CD4-positive, alpha-beta memory T cell (primary cell): ENCODE measurements at places on chromosomes 7 and 10. TPM values are rescaled to one million over a fixed set of nuclear protein-coding genes. Genes with fewer than 3 reads are reported as not detected.

GBX1 gene
- polyA plus RNA-seq: not detected

GPR15LG gene
- not detected for polyA plus RNA-seq

DNA sequence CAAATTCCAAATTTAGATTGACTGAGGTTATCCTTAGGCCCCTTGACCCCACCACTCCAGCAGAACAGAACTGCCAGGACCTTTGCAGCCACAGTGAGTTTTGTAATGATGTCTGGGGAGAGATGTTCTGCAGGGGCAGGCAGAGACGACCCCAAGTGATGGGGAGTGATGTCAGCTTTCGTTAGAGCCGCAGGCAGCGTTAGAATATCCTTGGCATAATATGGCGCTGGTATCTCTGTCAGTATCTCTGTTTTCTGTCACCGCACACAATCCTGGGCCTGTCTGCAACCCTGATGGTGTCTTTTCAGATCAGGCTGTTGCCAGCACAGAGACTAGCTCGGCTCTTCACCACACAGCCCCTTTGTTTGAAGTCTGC lies 1083.6 kb downstream of the KCNMA1 start:
- DNase-seq: no peak

DNA sequence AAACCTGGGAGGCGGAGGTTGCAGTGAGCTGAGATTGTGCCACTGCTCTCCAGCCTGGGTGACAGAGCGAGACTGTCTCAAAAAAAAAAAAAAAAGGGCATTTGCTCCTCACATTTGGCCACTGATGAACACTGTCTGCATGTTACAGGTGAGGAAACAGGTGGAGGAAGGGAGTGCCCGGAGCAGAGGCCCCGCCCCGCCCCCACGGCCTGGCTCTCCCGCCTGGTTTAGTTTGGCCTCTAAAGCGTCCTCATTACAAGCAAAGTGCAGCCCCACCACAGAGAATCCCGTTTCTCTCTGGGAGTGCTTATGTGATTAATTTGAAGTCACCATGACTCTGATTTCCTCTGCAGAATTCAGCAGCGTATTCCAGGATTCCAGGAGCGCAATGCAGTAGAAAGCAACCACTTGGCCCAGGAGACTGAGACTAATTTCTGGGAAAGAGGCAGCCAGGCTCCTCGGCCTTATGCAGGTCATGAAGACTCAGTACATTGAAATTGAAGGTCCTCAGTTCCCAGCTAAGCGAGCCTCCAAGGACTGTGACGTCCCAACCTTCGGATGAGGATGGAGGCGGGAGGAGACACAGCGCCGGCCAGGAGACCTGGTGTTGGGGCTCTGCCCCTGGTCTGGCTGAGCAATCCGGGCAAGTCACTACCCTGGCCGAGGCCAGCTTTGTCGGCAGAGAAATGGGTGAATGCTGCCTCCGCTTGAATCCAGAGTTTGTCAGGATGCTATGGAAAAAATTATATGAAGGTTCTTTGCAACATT lies 44.7 kb downstream of the RBM17 start:
- DNase-seq: no peak

DNA sequence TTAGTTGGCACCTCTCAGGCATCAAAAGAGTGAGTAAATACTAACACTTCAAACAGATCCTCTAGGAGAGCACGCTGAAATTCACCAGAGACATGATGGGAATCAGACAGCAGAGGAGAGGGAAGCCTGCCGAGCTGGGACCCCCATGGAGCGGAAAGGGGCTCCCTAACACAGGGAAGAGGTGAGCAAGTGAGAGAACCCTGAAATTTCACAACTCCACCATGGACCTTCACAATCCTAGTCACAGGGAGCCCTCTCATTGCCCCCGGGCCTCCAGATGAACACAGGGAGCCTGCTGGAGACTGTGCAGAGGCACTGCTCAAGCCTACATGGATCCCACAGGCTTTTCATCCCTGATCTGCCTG lies 59.2 kb upstream of the ANTXRL start:
- no peak for DNase-seq

- DNase-seq: no peak
Measured at GRCh38 chr10:28984431-28984830, 304.4 kb upstream of the LYZL1 start.

- no peak for DNase-seq
Measured at GRCh38 chr10:123512901-123513775, 153.0 kb upstream of the GPR26 start.

- DNase-seq: no peak
Measured at GRCh38 chr7:104267701-104268368, 60.0 kb upstream of the ORC5 start.

- DNase-seq: no peak
Measured at GRCh38 chr7:100506356-100506923, 22.7 kb downstream of the NYAP1 start.

GRCh38 chr7:44646921-44647636 lies 40.7 kb downstream of the OGDH start:
- no peak for DNase-seq

- DNase-seq: no peak
Measured at GRCh38 chr10:78259391-78259790, 225.7 kb downstream of the RPS24 start.

- DNase-seq: peak; percentile 94
Measured at GRCh38 chr7:157502701-157503111, 165.9 kb downstream of the DNAJB6 start.

DNA sequence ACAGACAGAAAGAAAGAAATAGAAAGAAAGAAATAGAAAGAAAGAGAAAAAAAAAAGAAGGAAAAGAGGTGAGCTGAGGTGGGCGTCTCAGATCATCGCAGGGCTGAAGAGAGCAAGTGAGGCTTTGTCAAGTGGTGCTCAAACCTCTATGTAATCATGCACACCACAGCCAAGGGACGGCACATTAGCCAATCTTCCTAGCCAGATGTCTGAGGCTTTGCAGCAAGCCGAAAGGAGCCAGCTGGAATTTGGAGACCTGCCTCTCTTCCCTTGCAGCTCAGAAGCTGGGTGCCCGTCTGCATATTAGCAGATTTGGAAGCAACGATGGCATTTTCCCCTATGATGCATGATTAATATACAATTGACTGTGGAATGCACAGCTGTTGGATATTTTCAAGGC lies 52.5 kb downstream of the ADRA2A start:
- no peak for DNase-seq

- DNase-seq: no peak
Measured at GRCh38 chr10:84607044-84607443, 278.7 kb downstream of the CCSER2 start.
